ENCODE measurements at places on chromosomes 7 and 10. TPM values are rescaled to one million over a fixed set of nuclear protein-coding genes. Genes with fewer than 3 reads are reported as not detected.

The ERVW-1 gene
- not detected for total RNA-seq

DNA sequence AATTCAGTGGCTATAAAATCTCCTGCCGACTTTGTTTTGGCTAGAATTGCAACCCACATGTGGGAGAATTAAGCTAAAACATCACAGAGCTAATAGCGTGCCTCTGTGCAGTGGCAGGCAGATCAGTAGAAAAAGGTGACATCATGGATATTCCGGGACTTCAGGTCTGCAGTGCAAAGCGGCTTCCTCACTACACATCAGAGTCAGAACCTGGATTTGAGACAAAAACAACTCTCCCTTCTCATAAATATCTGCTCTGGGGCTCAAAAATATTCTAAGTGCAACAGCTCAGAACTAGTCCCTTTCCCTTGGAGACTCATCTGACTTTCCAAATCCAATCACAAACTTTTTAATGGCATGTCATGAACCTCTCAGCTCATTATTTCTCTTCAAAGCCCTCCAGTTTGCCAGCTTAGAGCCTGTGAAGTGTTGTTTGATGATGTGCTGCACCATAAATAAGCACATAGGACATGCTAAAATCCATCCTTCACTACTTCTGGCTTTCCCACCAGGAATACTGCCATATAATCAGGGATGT lies 337.1 kb downstream of the RNLS start:
- H3K4me1 ChIP-seq: peaks cover 23% of the 10 kb centered on the region
- no peak overlapping the region for H3K4me3 ChIP-seq
- H3K27me3 ChIP-seq: peaks cover 26% of the 10 kb centered on the region

The GPER1 gene
- total RNA-seq: 0.46 TPM

The AFAP1L2 gene
- 3.5 TPM for total RNA-seq

DNA sequence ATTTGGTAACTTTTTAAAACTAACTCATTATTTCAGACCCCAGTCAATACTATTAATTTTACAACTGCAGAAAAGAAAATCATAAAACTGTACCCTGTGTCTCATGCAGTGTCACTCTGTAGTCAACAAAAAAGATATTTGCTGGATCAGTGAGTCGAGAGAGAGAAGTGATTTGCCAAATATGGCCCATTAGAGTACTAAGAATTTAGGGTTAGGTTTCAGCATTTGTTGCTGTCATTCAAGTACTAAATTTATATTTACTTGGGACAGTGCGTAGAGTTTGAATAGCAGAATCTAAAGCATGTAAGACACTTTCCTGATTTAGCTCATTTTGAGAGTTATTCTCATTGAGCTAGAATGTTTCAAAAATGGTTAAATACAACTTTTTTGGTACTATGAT lies 38.9 kb downstream of the CACNA2D1 start:
- H3K4me1 ChIP-seq: no peaks in the 10 kb centered on the region
- H3K27ac ChIP-seq: no peak overlapping the region
- DNase-seq: no peak
- H3K4me3 ChIP-seq: no peak overlapping the region
- H3K36me3 ChIP-seq: no peaks in the 10 kb centered on the region

GRCh38 chr7:157652954-157653826 lies 316.4 kb downstream of the DNAJB6 start:
- H3K4me1 ChIP-seq: no peaks in the 10 kb centered on the region
- no peaks in the 10 kb centered on the region for H3K36me3 ChIP-seq
- H3K27ac ChIP-seq: no peak overlapping the region

The HPSE2 gene
- total RNA-seq: not detected

- peaks cover 9% of the 10 kb centered on the region for H3K4me1 ChIP-seq
- peaks cover 8% of the 10 kb centered on the region for H3K27me3 ChIP-seq
Observed at GRCh38 chr7:39507866-39508551, 58.2 kb upstream of the YAE1 start.

- H3K4me3 ChIP-seq: no peak overlapping the region
- peaks cover 11% of the 10 kb centered on the region for H3K27me3 ChIP-seq
- H3K27ac ChIP-seq: no peak overlapping the region
- DNase-seq: no peak
- H3K36me3 ChIP-seq: no peaks in the 10 kb centered on the region
Observed at GRCh38 chr10:86692664-86693063, 24.4 kb downstream of the LDB3 start.

GRCh38 chr7:23058408-23059096 lies 44.6 kb upstream of the HYCC1 start:
- H3K4me1 ChIP-seq: peaks cover 4% of the 10 kb centered on the region
- no peak overlapping the region for H3K27ac ChIP-seq
- H3K36me3 ChIP-seq: no peaks in the 10 kb centered on the region
- peaks cover 7% of the 10 kb centered on the region for H3K27me3 ChIP-seq

- no peaks in the 10 kb centered on the region for H3K36me3 ChIP-seq
- H3K27ac ChIP-seq: no peak overlapping the region
- no peak for DNase-seq
- H3K27me3 ChIP-seq: peaks cover 6% of the 10 kb centered on the region
- no peak overlapping the region for H3K4me3 ChIP-seq
- no peaks in the 10 kb centered on the region for H3K4me1 ChIP-seq
Observed at GRCh38 chr10:60848126-60848525, 69.8 kb downstream of the CDK1 start.

GRCh38 chr10:13193637-13194036 lies 32.3 kb downstream of the MCM10 start:
- no peak overlapping the region for H3K27ac ChIP-seq
- no peak for DNase-seq
- no peaks in the 10 kb centered on the region for H3K4me1 ChIP-seq
- no peak overlapping the region for H3K4me3 ChIP-seq

GRCh38 chr7:78041423-78041822 lies 242.8 kb downstream of the PHTF2 start:
- no peak for DNase-seq
- H3K27me3 ChIP-seq: peaks cover 11% of the 10 kb centered on the region
- peaks cover 2% of the 10 kb centered on the region for H3K4me1 ChIP-seq
- H3K27ac ChIP-seq: no peak overlapping the region
- no peak overlapping the region for H3K4me3 ChIP-seq
- H3K36me3 ChIP-seq: no peaks in the 10 kb centered on the region

The TRPV5 gene
- total RNA-seq: not detected

DNA sequence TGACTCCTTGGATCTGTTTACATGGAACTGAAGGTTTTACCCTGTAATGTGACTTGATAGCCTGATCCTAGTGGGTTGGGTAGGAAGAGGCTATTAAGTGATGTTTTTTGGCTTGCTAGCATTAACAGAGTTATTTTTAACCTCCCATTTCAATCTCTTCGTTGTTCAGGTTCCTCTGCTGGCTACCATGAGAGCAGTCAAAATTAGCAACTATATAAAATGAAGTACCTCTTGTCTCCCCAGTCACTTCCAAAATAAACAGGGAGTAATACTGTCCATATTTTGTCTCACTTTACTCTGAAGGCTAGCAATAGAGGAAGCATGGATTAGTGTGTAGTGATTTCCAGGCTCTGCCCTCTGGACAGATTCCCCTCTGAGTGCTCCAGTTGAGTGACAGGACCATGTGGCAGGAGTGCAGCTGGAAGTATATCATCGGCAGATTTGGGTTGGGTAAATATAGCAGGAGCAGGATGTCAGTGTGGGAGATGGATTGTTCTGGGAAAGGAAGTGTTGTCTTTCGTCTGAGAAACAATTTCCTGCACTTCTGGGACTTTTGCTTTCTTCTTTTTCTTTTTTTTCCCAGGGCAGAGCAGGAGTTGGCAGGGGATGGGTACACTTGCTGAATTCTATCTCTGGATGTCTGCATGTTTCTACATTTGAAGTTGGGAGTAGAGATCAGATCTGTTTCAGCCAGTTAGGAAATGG lies 35.2 kb downstream of the GBF1 start:
- no peaks in the 10 kb centered on the region for H3K27me3 ChIP-seq
- peak overlapping the region; percentile 1 for H3K4me3 ChIP-seq
- H3K36me3 ChIP-seq: peaks cover 21% of the 10 kb centered on the region

DNA sequence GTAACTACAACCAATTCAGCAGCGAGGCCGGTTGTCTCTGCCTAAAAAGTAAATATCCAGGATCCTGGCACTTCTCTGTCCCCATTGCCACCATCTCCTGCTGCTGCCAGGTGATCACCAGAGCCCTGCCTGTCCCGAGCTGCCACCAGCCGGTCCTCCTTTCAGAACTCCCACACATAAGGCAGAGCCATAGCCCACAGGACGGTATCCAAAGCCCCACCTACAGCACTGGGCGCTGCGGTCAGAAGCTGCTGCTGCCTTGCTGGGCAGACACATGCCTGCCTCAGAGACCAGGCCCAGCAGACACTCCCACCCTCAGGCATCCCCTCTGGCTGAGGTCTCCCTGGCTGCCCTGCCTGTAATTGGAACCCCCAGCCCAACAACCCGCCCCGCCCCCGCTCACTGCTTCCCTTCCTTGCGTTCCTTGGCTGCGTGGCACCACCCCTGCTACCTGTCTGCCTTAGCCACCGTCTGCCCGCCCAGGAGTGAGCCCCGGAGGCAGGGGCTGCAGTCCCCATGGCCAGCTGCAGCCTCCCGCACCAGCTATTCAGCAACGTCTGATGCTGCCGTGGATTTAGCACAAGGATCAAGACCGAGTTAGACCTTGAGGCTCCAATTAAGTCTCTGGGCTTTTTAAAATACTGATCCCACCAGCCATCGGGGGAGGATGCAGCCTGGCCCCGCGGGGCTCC lies 100.7 kb downstream of the CYTH3 start:
- H3K36me3 ChIP-seq: no peaks in the 10 kb centered on the region

The TMEM213 gene
- not detected for total RNA-seq

DNA sequence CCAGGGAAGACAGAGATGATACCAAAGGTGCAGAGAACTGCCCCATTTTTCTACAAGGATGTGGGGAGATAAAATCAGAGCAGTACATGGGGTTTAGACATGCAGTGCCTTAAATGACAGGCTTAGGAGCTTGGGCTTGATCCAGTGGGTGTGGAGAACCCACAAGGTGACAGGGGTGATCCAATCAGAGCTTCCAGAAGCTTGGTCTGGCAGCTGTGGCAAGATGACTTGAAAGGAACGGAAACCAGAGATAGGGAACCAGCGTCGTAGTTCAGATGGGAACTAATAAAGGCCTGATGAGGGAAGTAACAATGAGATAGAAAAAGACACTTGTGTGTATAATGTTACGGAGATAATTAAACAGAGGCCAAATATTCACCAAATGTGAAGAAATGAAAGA lies 80.7 kb downstream of the SLC37A3 start:
- H3K4me1 ChIP-seq: peaks cover 39% of the 10 kb centered on the region
- no peak for DNase-seq
- peak overlapping the region; percentile 42 for H3K27ac ChIP-seq
- peaks cover 34% of the 10 kb centered on the region for H3K36me3 ChIP-seq
- H3K4me3 ChIP-seq: no peak overlapping the region

DNA sequence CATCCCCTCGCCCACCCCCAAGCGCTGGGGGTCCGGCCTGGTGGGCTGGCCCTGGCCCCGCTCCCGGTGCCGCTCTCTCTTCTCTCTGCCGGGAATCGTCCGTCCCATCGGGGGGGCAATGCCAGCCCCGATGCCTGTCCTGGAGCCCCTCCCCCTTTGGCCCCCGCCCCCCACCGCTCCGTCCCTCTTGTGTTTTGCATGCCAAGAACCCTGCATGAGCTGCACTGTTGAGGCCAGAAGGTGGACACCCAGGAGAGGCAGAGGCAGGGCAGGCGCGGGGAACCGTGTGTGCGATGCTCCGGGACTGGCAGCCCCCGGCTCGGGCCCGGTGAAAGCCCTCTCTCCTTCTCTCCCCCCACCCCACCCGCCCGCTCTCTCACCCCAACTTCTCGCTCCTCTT lies 22.1 kb upstream of the HSPB1 start:
- no peak overlapping the region for H3K4me3 ChIP-seq
- DNase-seq: no peak
- peaks cover 58% of the 10 kb centered on the region for H3K27me3 ChIP-seq
- no peak overlapping the region for H3K27ac ChIP-seq
- H3K36me3 ChIP-seq: no peaks in the 10 kb centered on the region

The MOGAT3 gene
- not detected for total RNA-seq

GRCh38 chr7:115704884-115705283 lies 325.7 kb downstream of the TFEC start:
- H3K27me3 ChIP-seq: peaks cover 2% of the 10 kb centered on the region
- no peaks in the 10 kb centered on the region for H3K4me1 ChIP-seq
- no peak overlapping the region for H3K27ac ChIP-seq
- no peak for DNase-seq
- no peak overlapping the region for H3K4me3 ChIP-seq
- H3K36me3 ChIP-seq: no peaks in the 10 kb centered on the region

The PTF1A gene
- not detected for total RNA-seq

- no peaks in the 10 kb centered on the region for H3K27me3 ChIP-seq
- no peak overlapping the region for H3K27ac ChIP-seq
- H3K36me3 ChIP-seq: no peaks in the 10 kb centered on the region
- H3K4me3 ChIP-seq: no peak overlapping the region
Observed at GRCh38 chr10:81248886-81249285, 626.1 kb upstream of the NRG3 start.

The TMEM184A gene
- 0.23 TPM for total RNA-seq

The TFEC gene
- not detected for total RNA-seq

DNA sequence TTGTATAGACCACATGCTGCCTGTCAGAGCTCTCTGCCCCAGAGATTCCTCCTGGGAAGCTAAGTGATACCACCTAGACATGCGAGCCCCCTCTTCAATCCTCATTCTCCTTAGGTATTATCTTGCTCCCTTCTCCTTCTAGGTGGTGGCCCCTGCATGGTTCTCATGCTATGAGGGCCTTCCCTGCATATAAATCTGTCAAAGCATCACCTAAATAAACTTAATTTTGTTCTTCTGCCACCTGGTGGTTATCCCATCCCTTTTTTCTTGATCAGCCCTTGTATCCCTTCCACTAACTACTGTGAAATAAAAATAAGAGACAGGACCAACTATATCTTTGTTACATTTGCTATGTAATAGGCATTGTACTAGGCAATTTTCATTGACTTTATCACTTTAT lies 242.1 kb downstream of the CDC14C start:
- no peak for DNase-seq
- H3K36me3 ChIP-seq: no peaks in the 10 kb centered on the region
- H3K27ac ChIP-seq: no peak overlapping the region
- H3K4me1 ChIP-seq: no peaks in the 10 kb centered on the region
- no peak overlapping the region for H3K4me3 ChIP-seq

DNA sequence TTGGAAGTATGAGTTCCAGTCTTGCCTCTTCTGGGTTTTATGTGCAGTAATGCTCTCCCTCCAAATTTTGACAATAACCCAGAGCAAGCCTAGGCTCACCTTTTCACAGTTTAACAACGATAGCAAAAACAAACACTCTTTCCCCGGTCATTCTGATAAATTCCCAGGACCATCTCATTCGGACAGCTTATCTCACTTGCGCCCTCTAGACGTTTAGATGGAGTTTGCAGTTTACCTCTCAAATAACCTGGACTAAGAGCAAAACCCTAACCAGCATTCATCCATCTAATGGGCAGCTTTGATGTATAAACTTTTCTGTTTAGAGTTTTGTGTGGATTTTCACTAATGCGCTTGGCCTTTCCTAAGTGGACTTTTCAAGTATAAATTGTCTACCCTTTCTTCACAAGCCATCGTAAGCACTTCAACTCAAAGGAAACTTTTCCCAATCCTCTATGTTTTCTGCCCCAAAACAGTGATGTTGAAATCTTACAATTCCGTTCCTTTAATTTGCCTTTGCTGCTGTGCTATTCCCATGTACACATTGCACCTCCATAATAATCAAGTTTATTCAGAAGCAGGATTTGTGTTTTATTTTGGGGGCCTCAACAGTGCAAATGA lies 114.9 kb downstream of the HDAC9 start:
- H3K27ac ChIP-seq: no peak overlapping the region
- no peaks in the 10 kb centered on the region for H3K36me3 ChIP-seq
- peaks cover 3% of the 10 kb centered on the region for H3K4me1 ChIP-seq
- no peaks in the 10 kb centered on the region for H3K27me3 ChIP-seq

- H3K27ac ChIP-seq: no peak overlapping the region
- no peak overlapping the region for H3K4me3 ChIP-seq
- DNase-seq: no peak
- peaks cover 1% of the 10 kb centered on the region for H3K4me1 ChIP-seq
- H3K36me3 ChIP-seq: peaks cover 11% of the 10 kb centered on the region
Observed at GRCh38 chr10:7988989-7989388, 65.5 kb upstream of the GATA3 start.

The OPN1SW gene
- total RNA-seq: not detected

All from activated T-helper 2 cell treated with anti-CD3 and anti-CD28 coated beads, Interferon-gamma antibody, Interleukin-2, Interleukin-4, amounts not matched to agents 10 μg/mL and 5 μg/mL and 100 μg/mL, durations not matched to agents 14 hours and 24 hours and 36 hours (primary cell).